Right kidney (tissue), 9 donors: ENCODE measurements at places on chromosomes 7 and 10.

DNA sequence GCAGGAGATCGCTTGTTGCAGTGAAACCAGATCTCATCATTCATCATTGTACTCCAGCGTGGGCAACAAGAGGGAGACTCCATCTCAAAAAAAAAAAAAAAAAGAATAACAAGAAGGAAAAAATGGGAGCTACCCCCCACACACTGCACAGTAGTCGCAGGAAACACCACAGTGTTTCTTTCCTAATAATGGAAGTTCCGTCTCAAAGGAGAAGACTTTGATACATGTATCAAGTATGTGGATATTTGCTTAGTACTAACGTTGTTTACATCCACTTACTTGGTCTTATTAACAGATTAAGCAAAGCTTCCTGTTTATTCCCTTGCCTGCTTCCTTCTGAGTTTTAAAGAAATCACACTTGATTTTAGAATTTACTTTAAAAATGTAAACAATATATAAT, 22.2 kb downstream of the YAE1 start:
- DNase-seq, result no peak

DNA sequence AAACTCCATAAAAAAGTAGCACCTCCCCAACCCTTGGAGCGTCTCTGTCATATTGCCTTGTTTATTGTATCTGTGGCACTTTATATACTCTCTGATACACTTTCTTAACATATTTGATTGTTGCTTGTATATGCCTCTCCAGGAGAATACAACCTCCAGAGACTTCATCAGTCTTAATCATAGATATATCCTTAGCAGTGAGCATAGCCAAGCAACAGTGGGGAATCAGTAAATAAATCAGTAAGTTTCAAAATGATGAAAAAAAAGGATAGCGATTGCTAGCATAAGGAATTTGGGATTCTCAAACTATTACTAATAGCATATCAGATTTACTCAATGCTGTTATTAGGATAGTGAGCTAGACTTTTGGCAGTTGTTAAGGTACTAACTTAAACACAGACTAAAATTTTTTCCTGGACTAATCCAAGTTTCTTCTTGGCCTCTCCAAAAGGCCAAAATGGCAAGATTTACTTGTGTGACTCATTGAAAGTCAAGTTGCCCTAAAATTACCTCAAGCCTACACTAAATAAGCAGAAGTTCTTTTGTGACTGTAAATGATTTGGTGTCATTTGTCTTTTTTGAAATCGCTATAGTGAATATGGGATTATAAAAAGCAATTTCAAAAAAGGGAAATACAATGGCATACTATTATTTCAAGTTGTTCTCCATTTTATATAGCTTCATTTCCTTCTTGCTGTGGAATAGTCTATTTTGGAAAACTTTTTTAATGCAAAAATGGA, 177.9 kb downstream of the CHN2 start:
- no peak for DNase-seq

- no peak for DNase-seq
Measured at GRCh38 chr10:1378473-1378872, 322.3 kb downstream of the WDR37 start.

- no peak for DNase-seq
Measured at GRCh38 chr10:9602998-9603397, 1414.7 kb upstream of the CELF2 start.

DNA sequence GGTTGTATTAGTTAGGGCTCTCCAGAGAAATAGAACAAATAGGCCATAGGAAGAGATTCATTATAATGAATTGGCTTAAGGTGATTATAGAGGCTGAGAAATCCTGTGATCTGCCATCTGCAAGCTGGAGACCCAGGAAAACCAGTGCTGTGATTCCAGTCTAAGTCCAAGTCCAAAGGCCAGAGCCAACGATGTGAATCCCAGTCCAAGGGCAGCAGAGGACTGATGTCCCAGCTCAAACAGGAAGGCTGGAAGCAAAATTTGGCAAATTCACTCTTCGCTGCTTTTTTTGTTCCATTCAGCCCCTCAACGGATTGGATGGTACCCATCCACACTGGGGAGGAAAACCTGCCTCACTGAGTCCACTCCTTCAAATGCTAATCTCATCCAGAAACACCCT, 68.0 kb downstream of the JCAD start:
- DNase-seq, result no peak

DNA sequence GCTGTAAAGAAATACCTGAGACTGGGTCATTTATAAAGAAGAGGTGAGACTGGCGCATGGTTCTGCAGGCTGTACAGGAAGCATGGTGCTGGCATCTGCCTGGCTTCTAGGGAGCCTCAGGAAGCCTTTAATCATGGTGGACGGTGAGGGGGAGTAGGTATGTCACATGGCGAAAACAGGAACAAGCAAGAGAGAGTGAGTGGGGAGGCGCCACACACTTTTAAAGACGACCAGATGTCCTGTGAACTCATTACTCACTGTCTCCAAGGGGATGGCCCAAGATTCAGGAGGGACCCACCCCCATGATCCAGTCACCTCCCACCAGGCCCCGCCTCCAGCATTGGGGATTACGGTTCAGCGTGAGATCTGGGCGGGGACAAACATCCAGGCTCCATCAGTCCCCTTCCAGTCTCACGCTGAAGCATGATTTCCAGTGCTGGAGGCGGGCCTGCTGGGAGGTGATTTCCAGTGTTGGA, 3.2 kb downstream of the ZNF316 start:
- no peak for DNase-seq

DNA sequence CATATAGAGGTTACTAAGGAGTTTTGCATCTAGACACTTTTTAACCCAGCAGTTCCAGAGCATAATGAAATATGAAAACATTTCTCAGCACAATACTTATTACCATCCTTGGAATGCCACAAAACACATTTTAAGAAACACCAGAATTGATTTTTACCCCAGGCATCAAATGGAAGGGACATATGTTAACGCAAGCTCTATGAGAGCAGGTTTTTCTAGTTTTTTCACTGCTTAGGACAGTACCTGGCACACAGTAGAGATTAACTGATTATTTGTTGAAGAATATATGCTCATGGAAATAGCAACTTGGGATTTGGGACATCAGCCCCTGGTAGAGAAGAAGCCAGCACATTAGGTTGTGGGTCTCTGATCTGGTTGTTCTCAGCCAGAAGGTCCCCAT, 67.0 kb upstream of the ARID5B start:
- no peak for DNase-seq

- DNase-seq, result no peak
Measured at GRCh38 chr10:70673043-70673928, 980 bp downstream of the ADAMTS14 start.

DNA sequence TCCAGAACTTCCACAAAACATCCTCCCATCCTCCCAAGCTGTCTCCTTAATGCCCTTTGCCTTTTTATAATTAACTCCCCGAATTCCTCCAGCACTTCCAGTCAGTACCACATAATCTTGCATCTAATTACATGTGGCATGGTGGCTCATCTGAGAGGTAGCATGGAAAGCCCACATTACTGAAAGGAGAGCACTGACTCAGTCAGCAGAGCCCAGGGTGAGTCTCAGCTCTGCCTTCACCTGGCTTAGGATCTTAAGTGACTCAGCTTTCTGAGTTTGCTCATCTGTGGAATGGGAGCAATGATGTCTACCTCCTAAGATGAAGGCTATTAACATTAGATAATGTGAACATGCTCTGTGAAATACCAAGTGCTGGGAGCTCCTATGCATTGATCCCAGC, 433.9 kb downstream of the SORCS3 start:
- no peak for DNase-seq

DNA sequence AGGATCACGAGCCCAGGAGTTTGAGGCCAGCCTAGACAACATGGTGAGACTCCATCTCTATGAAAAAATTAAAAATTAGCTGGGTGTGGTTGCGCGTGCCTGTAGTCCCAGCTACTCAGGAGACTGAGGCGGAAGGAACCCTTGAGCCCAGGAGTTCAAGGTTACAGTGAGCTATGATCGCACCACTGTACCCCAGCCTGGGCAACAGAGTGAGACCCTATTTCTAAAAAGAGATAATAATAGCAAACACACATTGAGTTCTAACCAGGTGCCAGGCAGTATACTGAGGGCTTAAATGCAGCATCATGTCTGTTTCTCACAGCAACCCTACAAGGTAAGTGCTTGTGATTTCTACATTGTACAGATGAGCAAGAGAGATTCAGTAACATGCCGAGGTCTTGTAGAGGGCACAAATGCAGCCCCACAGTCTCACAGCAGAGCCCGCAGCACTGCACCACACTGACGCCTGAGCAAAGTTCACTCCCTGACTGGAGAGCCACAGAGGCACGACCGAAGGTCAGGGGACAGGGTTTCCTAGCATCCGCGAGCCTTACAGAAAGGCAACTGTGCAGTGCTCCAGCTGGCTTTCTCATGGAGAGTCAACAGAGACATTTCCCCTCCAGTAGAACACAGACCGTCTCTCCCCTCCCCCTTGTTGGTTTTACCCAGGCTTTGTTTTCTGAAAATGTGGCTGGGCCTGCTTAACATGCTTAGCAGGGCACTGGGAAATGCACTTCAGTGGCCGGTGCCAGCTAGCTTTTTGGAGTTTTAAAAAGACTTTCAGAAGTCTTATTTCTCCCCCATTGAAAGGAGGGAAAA, 36.5 kb downstream of the PDSS1 start:
- peak; percentile 13 for DNase-seq

- DNase-seq, result no peak
Measured at GRCh38 chr7:79806161-79806734, 328.4 kb upstream of the GNAI1 start.

DNA sequence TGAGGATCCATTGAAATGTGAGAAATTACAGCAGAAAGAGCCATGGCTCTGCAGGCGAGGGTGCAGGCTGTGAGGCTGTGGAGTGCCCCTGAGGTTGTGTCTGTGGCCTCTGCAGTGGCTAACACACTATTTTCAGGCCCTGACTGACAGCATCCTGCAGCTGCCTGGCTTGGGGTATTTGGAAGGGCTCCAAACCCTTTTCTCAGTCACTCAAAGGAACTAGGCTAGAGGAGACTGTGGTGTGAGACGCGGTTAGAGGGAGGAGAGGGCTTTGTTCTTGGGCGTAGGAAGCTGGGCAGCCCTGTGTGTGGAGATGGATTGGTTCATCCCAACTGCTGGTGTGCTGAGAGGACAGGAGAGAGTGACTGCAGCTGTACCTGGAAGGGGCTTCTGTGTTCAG, 134.9 kb downstream of the RAMP3 start:
- no peak for DNase-seq

- DNase-seq, result peak; percentile 82
Measured at GRCh38 chr7:92246360-92247101, 757 bp downstream of the ANKIB1 start.
